ENCODE measurements at places on chromosomes 16 and 17.
A peak's percentile ranks its signal among the peaks of the same experiment; 100 is the strongest.

DNA sequence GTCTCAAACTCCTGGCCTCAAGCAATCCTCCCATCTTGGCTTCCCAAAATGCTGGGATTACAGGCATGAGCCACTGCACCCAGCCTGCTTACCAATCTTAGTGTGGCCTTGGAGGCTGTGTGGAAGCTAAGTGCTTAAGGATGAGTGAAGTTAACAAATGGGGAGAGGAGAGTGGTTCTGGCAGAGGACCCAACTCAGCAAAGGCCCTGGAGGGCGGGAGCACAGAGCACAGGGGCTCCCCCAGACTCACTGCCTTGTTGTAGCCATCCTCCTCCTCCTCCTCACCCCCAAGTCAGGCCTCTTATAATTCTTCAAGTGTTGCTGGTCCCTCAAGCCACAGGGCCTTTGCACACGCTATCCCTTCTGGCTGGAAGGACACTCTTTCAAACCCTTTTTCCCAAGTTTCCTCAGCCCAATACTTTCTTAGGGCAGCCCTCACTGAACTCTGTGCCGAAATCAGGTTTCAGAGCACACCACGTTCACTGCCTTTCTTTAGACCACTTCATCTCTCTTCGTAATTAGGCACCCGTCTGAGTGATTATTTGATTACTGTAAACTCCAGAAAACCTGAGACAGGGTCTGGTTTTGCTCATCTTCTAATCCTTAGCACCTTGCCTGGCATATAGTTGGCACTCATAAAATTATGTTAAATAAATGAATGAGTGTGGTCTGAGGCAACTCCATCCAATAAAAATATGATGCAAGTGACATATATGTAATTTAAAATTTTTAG, 23.4 kb downstream of the NGFR start:
- no peak for DNase-seq

GRCh38 chr17:78672871-78673371, 95.7 kb upstream of the DNAH17 start:
- no peak for DNase-seq

DNA sequence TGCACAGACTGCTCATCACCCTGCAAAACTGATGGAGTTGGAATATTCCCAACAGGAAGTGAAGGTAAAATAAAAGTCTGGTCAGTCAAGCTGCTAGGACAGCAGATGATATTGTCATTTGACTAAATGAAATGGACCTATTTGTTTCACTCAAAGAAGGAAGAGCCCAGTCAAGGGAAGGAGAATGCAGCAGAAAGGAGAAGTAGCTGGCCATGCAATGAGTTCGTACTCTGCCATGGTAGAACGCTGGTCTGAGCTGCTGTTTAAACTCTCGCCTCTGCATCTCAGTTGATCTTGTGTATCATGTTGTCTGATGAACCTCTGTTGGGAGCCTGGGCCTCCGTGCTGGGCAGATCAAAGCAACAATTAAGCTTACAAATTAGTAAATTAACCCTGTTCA, 15.6 kb upstream of the YPEL2 start:
- no peak for DNase-seq

- no peak for DNase-seq
These were observed 84.9 kb upstream of the GNG13 start for GRCh38 chr16:885391-885790.

DNA sequence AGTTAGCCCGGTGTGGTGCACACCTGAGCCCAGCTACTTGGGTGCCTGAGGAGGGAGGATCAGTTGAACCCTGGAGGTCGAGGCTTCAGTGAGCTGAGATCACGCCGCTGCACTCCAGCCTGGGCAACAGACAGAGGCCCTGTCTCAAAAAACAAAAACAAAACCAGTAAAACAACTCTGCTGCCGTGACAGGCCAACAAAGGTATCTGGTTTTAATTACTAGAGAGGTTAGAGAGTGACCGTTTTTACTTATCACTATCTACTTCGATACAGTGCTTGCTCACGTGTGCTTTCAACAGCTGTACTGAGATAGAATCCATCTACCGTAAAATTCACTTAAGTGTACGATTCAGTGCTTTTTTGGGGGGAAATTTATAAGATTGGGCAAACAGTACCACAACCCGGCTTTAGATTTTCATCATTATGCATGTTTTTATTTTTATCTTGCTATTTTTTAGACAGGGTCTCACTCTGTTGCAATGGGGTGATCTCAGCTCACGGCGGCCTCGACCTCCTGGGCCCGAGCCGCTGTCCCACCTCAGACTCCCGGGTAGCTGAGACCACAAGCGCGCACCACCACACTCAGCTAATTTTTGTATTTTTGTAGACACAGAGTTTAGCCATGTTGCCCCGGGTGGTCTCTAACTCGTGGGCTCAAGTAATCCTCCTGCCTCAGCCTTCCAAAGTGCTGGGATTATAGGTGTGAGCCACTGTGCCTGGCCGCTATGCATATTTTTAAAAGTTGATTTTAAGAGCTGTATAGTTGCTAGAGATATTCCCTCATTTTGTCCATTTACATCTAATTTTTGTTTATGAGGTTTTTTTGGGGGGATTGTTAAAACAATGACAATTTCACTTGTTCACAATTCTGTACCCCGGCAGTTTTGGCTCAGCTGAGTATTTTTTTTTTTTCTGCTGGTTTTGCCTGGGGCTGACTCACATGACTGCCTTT, 30.9 kb downstream of the SERPINF1 start:
- DNase-seq = no peak

GRCh38 chr17:15657868-15658267, 26.2 kb downstream of the TRIM16 start:
- DNase-seq = no peak

DNA sequence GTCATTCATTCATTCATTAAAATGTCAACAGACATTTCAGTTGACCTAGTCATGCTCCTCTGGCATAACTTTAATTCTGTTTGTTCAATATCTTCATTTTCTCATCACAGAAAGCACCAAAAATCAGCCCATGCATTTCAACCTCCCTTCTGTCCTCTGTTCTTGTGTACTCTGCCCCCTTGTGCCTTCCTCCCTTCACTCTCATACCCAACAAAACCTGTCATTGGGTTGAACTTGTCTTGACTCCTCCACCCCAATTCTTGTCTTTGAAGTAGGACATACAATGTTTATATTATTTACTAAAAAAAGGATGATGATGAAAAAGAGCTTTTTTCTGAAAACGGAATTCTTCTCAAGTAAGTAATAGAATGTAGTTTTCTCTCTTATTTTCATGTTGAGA, 43.8 kb downstream of the COX10 start:
- no peak for DNase-seq

- DNase-seq = no peak
These were observed 27.2 kb upstream of the MEAK7 start for GRCh38 chr16:84531671-84532111.

- DNase-seq = peak; percentile 1
These were observed 164.6 kb downstream of the CHD9 start for GRCh38 chr16:53219371-53219770.

Data from suppressor macrophage treated with lipopolysaccharide for 1 hour (primary cell).